ENCODE measurements at places on chromosomes 13 and 19. TPM values are rescaled to one million over a fixed set of nuclear protein-coding genes. Genes with fewer than 3 reads are reported as not detected.

SEMA6B gene
- 23.0 TPM for polyA plus RNA-seq

LHFPL6 gene
- 13.5 TPM for polyA plus RNA-seq

ZNF555 gene
- 9.0 TPM for polyA plus RNA-seq

ZNF729 gene
- not detected for polyA plus RNA-seq

ATP4A gene
- polyA plus RNA-seq: 0.10 TPM

TPGS1 gene
- polyA plus RNA-seq: 56.2 TPM

PNMA8B gene
- 4.1 TPM for polyA plus RNA-seq

SHC2 gene
- polyA plus RNA-seq: 54.6 TPM

LIG4 gene
- polyA plus RNA-seq: 14.4 TPM

ZNF846 gene
- 15.6 TPM for polyA plus RNA-seq
